Amniotic stem cell (primary cell): ENCODE measurements at places on chromosomes 1 and 21.

DNA sequence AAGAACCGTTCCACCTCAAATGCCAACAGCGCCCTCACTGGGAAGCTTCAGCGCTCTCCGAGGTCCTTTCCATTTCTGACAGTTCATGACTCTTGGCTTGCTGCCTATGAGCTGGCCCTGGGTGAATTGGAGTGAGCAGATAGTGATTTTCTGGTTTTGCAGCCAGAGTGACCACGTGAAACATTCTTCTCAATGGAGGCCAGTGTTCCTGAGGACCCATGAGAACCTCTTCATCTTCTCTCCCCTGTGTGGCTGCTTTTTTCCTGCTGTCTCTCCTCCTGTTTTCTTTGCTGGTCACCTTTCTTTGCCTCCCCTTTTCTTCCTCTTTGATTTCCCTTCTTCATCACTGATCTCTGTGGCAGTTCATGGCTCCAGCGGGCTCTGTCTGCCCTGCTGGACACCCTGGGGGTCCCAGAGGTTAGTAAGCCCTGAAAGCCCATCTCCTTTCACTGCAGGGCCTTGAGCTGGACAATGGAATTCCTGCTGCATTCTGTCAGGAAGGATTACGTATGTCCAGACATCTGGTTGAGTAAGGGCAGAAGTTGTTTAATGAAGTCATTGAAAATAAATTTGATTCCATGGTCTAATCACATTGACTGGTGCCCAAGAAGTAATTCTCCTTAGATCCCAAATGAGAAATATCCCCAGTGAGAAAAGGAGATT, 29.9 kb downstream of the VASH2 start:
- no peak for DNase-seq

DNA sequence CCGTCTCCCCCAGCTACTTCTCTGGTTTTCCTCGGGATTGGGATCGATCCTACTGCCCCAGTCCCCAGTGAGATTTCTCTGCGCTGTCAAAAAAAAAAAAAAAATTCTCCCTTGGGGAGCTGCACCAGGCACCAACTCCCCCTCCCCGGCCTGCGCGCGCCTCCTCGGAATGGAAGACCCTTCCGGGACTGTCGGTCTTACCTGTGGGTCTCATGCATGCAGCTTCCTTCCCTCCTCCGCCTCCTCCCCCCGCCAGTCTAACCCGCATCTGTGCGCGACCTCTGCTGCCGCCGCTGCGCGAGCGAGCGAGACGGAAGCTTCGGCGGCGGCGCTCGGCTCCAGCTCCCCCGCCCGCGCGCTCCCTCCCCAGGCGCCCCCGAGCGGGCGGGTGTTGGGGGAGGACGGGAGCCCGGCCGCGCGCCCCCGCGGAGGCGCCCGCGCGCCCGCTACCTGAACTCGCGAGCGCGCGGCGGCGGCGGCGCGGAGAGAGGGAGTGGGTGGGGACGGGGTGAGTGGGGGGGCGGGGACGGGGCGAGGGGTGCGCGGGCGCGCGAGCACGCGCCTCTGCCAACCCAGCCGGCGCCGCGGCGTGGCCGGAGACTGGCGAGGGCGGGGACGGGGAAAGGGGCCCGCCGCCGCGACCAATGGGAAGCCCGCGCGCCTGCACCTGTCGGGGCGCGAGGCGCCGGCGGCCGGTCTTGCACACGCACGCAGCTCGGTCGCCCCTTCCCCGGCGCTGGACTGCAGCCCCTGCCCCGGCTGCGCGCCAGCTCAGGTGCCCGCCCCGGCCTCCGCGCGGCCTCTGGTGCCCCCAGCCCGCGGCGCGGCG, at the start of gene SUSD4:
SUSD4 (minus strand) TSS at position 321 of the 829 bp plus-strand sequence. CDS start 751 bp downstream, outside the sequence.
- no peak for DNase-seq

DNA sequence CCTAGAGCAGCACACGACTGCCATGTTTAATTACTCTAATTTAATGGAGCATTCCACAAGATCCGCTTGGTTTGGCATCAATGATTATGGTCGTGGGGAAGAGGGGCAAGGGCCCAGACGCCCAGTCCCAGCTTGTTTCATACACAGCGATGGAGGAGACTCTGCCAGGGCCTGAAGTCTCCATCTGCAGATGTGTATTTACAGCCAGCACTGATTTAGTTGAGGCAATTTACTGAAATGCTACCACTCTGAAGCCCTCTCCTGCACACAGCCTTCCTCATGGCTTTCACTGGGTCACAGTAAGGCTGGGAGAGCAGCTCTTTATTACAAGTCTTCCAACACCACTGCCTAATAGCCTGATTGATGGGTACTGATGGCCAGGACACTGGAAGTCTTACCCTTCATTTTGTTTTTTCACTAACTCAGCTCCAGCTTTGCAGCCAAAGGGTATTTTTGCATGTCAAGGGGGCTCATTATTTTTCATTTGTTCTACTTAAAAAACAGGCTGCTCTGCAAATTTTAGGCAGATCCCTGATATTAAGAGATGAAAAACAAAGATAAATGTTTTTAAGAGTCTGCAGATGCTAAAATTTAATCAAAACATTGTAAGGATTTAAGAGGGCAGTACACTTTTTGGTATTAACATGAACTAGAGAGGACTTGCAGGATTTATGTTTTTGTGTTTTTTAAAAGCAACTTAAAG, 236.3 kb downstream of the SIPA1L2 start:
- DNase-seq, result no peak

GRCh38 chr1:182625719-182626504, 21.7 kb upstream of the RGS16 start:
- DNase-seq, result no peak

GRCh38 chr1:191419842-191420241, 738.4 kb upstream of the RGS18 start:
- no peak for DNase-seq

- no peak for DNase-seq
Observed at GRCh38 chr1:212600071-212600915, 8.3 kb upstream of the ATF3 start.

GRCh38 chr1:159881622-159882526, 18.1 kb downstream of the CFAP45 start:
- peak; percentile 45 for DNase-seq

GRCh38 chr1:178023181-178023618, 53.3 kb upstream of the SEC16B start:
- DNase-seq, result no peak

DNA sequence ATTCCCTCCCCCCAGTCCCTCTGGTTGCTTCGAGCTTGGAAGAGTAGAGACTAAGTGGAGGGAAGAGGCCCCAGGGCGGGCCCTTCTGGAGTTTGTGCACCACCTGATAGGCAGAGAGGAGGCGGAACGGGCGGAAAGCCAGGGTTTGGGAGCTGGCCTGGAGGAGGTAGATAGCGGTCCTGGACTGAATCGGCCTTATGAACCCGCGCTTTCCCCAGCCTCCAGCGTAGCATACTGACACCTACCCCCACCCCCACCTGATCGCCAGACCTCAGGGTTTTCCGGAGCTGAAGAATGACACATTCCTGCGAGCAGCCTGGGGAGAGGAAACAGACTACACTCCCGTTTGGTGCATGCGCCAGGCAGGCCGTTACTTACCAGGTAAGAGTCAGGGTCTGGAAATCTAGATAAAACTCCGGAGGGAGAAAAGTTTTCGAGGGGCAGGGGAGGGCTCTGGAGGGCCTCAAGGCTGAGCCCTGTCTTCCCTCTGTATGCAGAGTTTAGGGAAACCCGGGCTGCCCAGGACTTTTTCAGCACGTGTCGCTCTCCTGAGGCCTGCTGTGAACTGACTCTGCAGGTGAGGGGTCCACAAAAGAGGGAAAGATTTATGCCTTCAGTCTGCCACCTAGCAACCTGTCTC, 705 bp downstream of the UROD start:
- peak; percentile 32 for DNase-seq

DNA sequence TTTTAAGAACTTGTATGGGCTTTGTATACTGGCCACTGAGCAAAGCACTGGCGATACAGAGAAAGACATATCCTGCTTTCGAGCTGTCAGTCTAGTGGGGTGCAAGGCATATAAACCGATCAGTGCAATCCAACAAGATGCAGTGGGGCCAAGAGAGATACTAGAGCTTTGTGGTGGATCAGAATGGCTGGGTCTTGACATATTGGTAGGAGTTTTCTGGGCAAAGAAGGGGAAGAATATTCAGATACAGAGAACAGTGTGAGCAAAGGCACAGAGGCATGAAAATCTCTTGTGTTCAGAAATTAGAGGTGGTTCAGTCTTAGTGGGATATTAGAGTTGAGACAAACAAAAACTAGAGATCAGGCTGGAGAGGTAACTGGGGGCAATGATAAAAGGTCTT, 49.2 kb downstream of the FOXO6 start:
- no peak for DNase-seq

DNA sequence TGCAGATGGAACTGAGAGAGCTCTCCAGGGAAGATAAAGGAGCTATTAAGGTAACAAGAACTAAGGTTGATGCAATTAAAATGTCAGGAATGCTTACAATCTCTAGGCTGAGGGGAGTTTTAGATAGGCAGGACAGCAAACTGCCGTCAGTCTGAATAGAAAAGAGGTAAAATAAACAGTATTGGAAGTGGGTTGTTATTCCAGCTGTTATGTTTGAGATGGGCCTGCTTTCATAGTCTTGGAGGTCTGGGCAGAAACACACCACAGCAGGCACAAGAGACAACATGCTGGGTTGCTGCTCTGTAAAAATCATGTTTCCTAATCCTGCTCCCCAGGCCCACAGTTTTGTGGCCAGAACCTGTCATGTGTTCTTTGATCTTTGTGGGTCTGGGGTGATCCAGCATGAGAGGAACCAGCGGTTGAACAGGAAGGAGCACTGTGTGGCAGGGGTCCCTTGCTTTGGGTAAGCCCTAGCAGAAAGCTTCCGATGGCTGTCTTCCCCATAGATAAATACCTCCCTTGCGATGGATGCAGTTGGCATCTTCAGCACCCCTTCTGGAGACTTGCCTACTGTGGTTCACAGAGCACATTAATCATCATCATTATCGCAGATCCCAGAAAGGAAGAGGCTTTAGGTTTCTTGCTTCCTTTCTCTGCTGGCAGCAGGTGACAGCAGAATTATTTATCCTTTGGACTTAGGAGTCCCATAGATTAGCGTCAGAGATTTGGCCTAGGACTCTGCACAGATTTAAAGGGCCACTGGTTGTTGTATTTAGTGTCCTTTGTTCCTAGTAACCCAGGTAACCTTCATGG, 97.1 kb downstream of the AK5 start:
- no peak for DNase-seq

- no peak for DNase-seq
Observed at GRCh38 chr21:27225151-27225550, 258.3 kb upstream of the ADAMTS5 start.

GRCh38 chr1:41850029-41850428, 68.7 kb downstream of the HIVEP3 start:
- no peak for DNase-seq

DNA sequence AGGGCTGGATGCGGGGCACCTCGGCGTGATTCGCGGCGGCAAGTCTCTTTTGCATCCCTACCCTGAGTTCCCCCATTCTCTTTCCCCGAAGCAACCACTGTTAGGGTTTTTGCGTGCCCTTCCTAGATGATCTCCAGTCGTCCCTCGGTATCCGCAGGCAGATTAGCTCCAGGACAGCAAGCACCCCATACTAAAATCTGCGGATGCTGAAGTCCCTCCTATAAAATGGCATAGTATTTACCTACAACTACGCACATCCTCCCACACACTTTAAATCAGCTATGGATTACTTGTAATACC, 22.8 kb upstream of the CFAP126 start:
- no peak for DNase-seq

DNA sequence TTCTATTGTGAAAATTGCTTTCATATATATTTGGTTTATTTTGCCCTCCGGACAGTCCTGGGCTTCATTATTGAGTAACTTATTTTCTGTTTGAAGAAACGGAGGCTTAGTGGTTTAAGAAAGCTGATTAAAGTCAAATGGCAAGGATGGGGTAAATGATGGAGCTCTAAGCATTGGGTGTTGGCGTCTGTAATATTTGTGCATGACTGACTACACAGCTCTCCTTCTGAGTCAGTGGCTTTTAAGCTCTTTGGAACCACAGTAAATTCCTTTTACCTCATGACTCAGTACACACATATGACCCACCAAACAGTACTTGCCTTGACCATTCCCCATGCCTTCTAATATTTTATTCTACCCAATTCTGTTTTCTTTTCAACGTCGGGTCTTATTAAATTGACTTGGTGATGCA, 21.0 kb downstream of the B3GALT5 start:
- DNase-seq, result peak; percentile 84

DNA sequence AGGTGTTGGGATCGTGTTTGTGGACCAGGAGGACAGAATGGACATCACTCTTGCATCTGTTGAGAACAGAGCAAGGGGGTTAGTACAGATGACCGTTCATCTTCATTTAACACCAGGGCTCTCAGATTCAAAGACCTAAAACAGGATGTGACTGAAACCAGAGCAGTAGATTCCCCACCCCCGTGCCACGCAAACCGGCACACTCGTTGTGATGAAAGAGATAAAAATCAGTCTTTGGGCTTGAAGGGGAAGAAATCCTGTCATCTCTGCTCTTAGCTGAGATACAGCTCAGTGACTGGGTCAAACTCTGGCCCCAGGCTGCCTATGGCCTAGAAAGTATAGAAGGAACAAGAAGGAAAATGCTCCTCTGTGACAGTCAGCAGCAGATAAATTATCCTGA, 146.2 kb upstream of the KRTAP19-8 start:
- DNase-seq, result no peak
